MM.1S (cell line): ENCODE measurements at places on chromosomes 2 and 18.
A peak's percentile ranks its signal among the peaks of the same experiment; 100 is the strongest.

- no peak for DNase-seq
- no peaks in the 10 kb centered on the region for H3K4me1 ChIP-seq
- no peak overlapping the region for H3K4me3 ChIP-seq
- H3K27me3 ChIP-seq = no peaks in the 10 kb centered on the region
- H3K27ac ChIP-seq = no peak overlapping the region
- H3K36me3 ChIP-seq = no peaks in the 10 kb centered on the region
Observed at GRCh38 chr2:189501487-189501886, 60.2 kb downstream of the WDR75 start.

DNA sequence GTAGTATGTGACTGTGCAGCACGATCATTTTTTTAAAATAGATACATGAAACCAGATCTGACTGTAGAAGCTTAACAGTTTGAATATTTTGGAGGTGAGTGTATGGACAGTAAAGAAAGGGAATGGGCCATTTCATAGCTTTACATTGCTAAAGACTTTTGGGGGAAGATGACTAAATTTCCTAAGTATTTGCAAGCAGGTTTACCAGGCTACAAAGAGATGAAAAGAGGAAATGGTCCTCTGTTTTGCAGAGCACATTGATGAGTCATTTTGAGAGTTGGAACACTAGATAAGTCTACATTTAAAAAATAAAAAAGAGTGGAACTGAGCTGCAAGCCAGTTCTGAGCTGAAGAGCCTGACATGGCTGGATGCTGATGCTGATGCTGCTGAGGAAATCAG lies 115.7 kb upstream of the LRATD1 start:
- no peaks in the 10 kb centered on the region for H3K4me1 ChIP-seq
- no peak for DNase-seq
- H3K36me3 ChIP-seq = no peaks in the 10 kb centered on the region
- H3K27ac ChIP-seq = no peak overlapping the region
- no peak overlapping the region for H3K4me3 ChIP-seq

DNA sequence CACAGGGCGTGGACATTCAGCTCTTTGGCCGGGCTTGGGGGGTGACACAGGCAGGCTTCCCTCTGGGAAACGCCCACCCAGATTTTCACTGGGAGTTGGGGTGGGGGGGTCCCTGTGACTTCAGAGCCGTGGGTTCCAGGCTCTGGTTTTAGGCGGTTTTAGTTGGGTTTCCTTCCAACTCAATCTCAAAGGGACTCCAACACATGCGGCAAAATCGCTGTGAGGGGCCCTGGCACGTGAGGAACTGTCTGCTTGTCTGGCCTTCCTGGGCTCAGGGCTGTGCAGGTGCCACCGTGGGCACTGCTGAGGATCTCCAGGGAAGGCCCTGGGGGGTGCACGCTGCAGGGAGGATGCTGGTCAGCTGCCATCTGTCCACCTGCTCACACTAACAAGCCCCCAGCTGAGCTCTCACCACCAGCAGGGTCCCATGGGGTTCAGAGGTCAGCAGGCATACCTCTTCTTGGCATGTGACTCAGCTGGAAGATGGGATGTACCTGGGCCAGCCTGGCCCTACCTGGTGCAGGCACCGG lies 11.7 kb downstream of the HS6ST1 start:
- peak; percentile 4 for DNase-seq
- H3K27ac ChIP-seq = no peak overlapping the region
- H3K36me3 ChIP-seq = no peaks in the 10 kb centered on the region

DNA sequence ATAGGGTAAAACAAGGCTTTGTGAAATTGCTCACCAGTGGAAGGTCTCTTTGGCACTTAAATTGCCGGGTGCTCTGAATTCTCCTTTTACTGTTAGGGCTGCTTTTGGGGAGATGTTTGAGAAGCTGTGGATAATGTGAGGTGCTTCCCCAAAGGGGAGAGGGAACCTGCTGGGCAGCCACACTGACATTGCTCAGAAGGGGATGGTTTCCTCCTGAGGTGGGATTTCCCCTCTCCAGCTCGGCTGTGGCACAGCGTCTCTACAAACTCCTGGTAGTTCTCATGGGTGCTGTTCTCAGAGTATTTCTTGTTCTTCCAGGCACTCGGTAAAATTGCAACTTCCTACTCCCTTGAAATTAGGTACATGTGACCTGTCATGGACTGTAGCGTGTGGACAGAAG lies 124.2 kb downstream of the LPIN1 start:
- no peak for DNase-seq
- H3K27ac ChIP-seq = no peak overlapping the region
- H3K4me3 ChIP-seq = no peak overlapping the region
- no peaks in the 10 kb centered on the region for H3K4me1 ChIP-seq
- no peaks in the 10 kb centered on the region for H3K36me3 ChIP-seq
- H3K27me3 ChIP-seq = no peaks in the 10 kb centered on the region

DNA sequence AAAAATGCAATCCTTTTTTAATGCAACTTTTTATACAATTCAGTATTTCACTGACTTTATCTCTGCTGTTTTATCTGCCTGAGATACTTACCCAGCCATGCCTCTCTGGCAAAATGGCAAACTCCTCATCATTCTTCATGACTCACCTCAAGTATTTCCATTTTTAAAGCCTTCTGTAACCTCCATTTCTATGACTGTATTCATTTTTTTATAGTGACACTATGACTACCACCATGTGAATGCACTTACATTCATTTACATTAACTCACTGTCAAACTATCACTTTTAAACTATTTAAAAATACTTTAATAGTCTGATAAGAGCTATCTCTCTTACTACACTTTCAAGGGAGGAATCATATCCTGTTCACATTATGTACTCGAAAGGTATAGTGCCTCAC lies 99.4 kb upstream of the SCN7A start:
- H3K27ac ChIP-seq = no peak overlapping the region
- H3K4me3 ChIP-seq = no peak overlapping the region
- H3K27me3 ChIP-seq = no peaks in the 10 kb centered on the region
- no peaks in the 10 kb centered on the region for H3K36me3 ChIP-seq
- no peaks in the 10 kb centered on the region for H3K4me1 ChIP-seq

DNA sequence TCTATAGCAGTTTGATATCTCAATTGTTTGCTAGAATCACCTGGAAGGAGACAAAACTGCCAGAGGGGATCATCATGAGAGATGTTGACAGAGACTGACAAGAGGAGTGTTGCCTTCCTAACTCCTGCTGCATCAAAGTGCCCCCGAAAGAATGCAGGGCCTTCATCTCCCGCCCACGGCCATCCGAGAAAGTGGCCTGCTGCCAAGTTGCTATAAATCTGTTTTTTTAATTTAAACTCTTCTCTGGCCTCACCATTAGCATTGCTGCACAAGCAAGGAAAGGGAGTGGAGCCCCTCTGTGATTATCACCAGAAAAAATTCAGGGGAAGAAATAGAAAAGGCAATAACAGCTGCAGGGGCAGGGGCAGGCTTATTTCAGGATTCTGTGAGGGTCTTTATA lies 238.1 kb upstream of the EPHA4 start:
- H3K36me3 ChIP-seq = no peaks in the 10 kb centered on the region
- H3K27ac ChIP-seq = no peak overlapping the region
- no peaks in the 10 kb centered on the region for H3K4me1 ChIP-seq
- H3K4me3 ChIP-seq = no peak overlapping the region
- H3K27me3 ChIP-seq = no peaks in the 10 kb centered on the region
- no peak for DNase-seq

- no peak overlapping the region for H3K4me3 ChIP-seq
- no peaks in the 10 kb centered on the region for H3K36me3 ChIP-seq
- DNase-seq = peak; percentile 67
- H3K4me1 ChIP-seq = peaks cover 12% of the 10 kb centered on the region; the same call in 1 of the 2 replicates
Observed at GRCh38 chr18:36015629-36016028, 43.1 kb downstream of the RMP24 start.

DNA sequence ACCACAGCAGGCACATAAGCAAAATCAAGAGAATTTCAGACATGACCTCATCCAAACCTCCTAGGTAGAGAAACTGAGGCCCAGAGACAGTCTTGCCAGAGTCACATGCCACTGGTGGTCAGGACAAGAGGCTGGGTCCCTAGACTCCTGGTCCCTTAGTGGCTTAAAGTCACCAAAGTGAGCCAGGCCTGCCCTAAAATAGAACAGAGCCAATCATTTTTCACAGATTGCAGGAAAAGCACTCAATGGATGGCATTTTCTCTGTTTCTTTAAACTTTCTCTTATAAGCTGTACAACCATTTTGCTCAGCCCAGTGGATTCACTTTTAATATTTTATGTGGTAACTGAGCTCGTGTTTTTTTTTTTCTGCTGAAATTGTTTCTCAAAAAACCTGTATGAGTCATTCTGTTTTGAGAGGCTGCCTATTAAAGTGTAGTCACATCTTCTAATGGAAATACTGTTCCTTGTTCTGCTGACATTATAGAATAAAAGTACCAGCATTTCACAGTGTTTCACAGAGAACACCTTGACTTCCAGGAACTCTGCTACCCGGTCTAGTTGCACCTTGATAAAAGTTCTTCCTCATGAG lies 29.6 kb downstream of the STEAP3 start:
- no peaks in the 10 kb centered on the region for H3K27me3 ChIP-seq
- H3K4me1 ChIP-seq = no peaks in the 10 kb centered on the region
- H3K36me3 ChIP-seq = no peaks in the 10 kb centered on the region
- H3K4me3 ChIP-seq = no peak overlapping the region

DNA sequence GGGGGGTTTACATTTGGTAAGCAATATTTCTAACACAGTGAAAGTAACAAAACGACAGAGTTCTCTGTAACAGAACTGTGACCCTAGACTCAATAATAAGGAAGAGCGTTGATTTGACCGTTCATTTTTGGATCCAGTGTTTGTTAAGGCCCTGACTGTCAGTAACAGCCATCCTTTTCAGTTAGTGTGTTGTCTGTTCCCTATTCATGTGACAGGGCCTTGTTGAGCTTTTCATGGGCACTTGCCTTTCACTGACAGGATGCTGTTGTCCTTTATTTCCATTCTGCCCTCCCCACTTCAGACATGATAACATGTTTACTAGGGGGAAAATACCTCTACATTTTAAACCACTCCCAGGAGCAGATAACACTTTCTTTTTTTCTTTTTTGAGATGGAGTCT lies 45.8 kb downstream of the MAP4K4 start:
- no peaks in the 10 kb centered on the region for H3K27me3 ChIP-seq
- no peak for DNase-seq
- no peaks in the 10 kb centered on the region for H3K36me3 ChIP-seq
- no peak overlapping the region for H3K4me3 ChIP-seq

DNA sequence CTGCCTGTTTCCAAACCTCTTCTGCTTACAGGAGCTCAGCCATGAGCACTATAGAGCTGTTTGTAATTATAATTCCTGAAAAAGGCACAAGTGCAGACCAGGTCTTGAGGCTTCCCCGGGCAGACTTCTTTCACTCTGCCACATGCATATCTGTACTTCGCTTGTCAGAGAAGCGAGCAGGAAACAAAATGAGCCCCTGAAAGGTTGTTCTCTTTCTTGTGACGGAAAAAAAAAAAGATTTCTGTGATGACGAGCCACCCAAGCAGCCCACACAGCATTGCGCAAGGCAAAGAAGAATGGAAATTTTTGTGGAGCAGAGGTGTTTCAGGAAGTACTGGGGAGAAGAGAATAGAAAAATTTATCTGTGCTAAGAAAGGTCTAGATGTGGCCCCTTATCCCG lies 54.0 kb upstream of the LINC00305 start:
- H3K4me3 ChIP-seq = no peak overlapping the region
- peaks cover 6% of the 10 kb centered on the region for H3K4me1 ChIP-seq
- H3K36me3 ChIP-seq = no peaks in the 10 kb centered on the region
- no peaks in the 10 kb centered on the region for H3K27me3 ChIP-seq
- DNase-seq = no peak

GRCh38 chr2:98771264-98771663 lies 40.3 kb upstream of the MGAT4A start:
- no peak for DNase-seq
- H3K27ac ChIP-seq = no peak overlapping the region
- peaks cover 5% of the 10 kb centered on the region; the same call in 1 of the 2 replicates for H3K4me1 ChIP-seq
- no peak overlapping the region for H3K4me3 ChIP-seq

DNA sequence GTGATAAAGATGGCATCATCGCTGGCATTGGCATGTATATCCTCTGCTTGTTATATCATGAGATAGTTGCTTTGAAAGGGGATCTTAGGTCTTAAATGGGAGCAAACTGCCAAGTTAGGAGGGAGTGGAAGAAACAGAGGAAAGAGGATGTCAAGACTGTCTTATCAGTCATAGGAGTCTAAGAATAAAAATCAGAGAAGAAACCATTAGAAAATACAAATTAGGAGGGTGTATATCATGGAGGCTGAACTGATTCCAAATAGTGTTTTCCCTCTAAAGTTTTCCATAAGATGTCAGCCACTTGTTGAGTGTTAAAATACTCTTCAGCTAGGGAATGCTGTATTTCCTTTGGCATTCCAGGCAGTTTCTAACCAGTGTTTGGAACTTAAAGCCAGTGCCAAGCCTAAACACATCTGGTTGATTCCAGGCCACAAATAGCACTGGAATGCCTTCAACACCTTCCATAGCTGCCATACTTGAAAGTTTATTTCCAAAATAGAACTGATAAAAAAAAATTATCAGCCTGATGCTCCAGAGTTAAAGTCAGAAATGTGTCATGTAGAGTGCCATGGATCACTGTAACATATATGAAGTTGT lies 129.4 kb downstream of the ZEB2 start:
- no peak overlapping the region for H3K27ac ChIP-seq
- no peaks in the 10 kb centered on the region for H3K27me3 ChIP-seq
- no peaks in the 10 kb centered on the region for H3K4me1 ChIP-seq
- DNase-seq = no peak
- no peak overlapping the region for H3K4me3 ChIP-seq
